ENCODE measurements at places on chromosomes 12 and 14.

GRCh38 chr12:131194166-131194565 is 240.5 kb downstream of the ADGRD1 start:
- DNase-seq = no peak

DNA sequence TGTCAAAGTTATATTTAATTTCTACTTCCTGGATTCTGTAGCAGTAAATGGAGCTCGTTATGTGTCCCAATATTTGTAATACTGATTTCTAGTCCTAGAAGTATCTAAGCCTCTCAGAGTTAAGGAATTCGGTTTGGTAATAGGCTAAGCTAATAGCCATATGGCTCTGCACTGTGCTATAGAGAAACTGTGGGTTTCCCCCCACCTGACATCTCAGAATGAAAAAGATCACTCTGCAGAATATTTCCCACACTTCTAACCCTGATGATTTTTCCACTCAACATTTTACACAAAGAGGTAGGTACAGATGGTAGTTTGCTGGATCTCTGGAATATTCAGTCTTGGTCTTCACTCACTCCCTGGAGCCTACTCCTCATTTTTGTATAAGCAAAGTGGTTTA is 71.2 kb downstream of the BORCS5 start:
- no peak for DNase-seq

DNA sequence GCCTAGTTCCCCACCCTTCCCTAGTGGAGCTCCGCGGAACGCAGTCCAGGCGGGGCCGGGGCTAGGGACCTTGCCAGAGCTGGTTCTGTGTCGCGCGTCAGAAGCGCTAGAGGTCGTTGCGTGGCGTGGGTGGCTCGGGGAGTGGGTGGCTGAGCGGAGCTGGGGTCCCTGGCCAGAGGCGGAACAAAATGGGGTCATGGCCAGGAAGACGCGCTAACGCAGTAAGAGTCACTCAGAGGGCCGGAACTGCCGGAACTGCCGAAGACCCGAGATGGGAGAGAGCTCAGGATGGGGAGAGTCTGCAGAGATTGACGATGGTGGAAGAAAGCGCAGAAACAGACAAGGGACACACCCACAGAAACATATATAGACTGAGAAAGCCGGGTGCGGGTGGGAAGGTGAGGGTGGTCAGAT is 4.8 kb downstream of the DGKA start:
- DNase-seq = no peak

DNA sequence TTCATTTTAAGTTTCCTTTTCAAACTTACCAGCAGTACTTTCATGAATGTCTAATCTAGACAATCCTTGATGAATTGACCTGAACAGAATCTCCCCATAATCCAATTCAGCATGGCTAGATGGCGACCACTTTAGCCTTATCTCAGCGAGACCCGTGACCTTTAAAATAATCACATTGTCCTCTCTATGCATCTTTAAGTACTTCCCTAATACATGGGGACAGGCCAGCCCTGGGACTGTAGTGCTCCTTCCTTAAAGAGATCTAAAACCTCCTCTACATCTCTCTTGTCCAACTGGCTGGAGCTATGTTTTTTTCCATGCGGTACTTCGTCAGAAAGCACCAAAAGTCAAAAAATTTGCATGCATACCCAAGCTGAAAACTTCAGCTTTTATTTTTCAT is 746.0 kb downstream of the VRK1 start:
- no peak for DNase-seq

DNA sequence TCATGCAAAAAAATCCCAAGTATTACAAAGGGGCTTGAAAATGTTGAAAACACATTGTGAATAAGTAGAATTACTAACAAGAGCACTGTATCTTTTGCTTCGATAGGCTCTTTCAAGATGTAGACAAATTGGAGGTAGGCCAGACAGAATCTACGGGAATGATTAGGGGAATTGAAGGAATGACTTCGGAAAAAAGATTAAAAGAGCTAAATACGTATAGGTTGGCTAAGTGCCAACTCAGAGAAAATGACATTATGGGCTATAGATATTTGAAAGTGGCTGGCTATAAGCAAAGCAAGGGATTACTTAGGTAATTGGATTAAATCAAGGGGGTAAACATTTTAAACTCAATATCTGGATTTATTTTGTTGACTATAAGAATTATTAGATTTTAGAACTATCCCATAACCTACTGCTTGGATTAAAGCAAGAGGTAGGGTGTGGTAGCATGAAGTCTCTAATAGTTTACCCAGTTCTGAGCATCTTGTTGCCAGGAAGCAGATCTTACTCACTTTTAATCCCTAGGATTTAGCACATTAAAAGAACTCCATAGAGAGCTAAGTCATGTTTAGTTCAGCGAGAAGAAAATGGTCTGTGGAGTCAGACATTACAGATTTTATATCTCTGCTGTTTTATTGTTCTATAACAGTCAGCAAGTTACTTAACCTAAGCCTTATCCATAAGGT is 489.8 kb downstream of the DIO2 start:
- DNase-seq = no peak

DNA sequence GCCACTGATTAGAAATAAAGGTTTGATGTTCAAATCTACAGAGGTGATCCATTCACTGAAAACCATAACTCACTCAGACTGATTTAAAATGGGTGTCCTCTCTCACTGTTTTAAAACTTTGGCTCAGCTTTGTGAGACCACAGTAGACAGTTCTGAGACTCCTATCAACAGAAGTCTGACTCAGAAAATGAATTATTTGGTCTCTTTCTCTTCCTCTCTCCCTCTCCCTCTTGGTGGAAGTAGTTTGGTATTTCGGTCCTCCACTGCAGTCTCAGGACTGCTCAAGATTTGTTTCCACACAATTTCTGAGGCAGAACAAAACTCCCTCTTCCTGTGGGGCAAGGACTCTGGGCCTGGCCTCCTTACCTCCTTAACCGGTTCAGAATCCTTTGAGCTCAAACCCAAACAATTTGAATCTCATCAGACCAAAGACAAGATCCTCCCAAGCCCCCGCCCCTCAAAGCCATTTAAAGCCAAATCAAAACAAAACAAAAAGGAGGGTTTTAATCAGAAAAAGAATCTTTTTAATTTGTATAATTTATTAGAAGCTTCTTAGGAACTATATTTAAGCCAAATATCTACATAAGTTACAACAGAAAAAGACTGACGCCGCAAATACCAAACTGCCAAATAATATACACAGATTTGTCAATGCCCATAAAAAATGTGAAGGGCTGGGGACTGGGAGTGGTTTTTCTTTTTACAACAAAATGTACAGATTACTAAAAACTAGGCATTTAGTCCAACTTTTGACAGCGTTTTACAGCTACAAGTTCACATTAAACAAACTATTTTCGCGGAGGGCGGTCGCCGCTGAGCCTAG is 3.9 kb downstream of the NKX2-1 start:
- DNase-seq = no peak

GRCh38 chr14:49203676-49204075 is 382.5 kb downstream of the RPS29 start:
- DNase-seq = no peak

DNA sequence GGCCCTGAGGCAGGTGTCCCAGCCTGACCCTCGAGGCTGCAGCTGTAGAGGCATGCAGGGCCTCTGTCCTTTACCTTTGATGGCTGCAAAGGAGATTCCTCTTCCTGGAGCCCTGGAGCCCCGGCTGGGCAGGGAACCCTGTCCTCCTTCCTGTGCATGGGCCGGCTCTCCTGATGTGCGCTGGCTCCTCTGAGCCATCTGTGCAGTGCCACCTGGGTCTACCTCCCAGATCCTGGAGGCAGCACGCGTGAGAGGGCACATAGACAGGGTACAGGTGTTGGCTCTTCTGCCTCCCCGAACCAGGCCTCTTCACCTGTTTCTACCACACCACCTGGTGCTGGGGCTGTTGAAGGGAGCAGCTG is 115.1 kb downstream of the BEGAIN start:
- no peak for DNase-seq

DNA sequence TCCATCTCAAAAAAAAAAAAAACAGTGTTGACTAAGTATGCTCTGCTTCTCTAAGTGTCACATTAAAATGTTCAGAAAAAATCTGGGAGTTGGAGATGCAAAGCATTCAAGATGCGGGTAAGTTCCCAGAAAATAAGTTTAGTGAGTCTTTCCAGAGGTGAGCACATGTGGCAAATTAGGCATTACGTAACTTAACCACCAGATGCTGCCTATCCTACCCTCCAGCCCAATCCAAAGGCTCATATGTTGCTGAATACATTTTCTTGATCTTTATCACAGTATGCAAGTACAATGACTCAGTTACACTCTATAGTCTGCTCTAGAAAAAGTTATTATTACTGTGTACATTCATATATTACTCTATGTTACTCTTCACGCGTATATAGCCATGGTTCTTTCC is 3.6 kb downstream of the SLC2A14 start:
- DNase-seq = no peak

- DNase-seq = no peak
Observed at GRCh38 chr12:52444647-52445595, 7.0 kb downstream of the KRT6B start.

DNA sequence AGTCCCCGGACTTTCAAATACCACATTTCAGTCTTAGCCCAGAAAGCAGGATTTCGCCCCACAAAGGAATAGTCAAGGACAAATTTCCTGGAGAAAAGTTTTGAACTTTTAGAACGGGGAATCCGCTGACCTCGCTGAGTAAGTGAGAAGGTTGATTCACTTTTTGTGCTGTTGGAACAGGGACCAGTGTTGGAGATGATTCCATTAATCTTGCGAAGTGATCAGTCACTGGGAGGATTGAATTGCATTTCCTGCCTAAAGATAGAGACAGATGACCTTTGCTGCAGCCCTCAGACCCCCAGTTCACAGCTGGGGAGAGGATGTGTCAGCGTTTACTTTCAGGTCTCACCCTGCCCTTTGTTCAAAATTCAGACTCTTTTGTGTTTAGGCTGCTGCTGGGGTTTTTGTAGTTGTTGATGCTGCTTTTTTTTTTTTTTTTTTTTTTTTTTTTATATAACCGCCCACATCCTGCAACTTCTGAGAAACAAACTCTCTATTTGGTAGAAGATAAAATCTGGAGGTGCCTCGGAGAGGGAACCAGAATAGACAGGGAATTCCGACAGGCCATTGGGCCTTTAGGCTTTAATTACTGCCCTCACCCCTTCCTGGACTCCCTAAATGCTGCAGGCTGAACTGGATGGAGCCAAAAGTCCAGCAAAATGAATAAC is 9.8 kb upstream of the KDM2B start:
- DNase-seq = no peak

GRCh38 chr14:61585598-61586543 is 109.4 kb upstream of the HIF1A start:
- DNase-seq = no peak

GRCh38 chr12:117646520-117646919 is 285.1 kb upstream of the NOS1 start:
- no peak for DNase-seq

- DNase-seq = no peak
Observed at GRCh38 chr14:92690171-92691011, 58.0 kb downstream of the LGMN start.

- no peak for DNase-seq
Observed at GRCh38 chr12:78818487-78818886, 46.1 kb upstream of the SYT1 start.

- no peak for DNase-seq
Observed at GRCh38 chr12:13503094-13503835, 306.7 kb downstream of the EMP1 start.

DNA sequence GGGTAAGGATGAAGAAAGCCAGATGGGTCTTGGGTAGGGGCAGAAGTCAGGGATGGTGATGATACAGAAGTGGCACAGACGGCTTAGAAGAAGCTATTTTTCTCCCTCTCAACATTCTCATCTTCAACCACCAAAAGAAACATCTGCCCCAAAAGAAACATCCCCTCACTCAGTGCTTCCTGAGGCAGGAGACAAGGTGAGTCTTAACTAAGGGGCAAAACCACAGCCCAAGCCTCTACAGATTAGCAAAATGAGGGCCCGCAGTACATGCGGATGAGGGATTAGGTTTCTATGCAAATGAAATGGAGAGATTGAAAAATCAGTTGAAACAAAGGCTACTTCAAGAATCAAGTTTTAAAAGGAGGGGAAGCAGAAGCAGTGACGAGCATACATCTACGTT is 241.3 kb upstream of the CCDC196 start:
- DNase-seq = no peak

DNA sequence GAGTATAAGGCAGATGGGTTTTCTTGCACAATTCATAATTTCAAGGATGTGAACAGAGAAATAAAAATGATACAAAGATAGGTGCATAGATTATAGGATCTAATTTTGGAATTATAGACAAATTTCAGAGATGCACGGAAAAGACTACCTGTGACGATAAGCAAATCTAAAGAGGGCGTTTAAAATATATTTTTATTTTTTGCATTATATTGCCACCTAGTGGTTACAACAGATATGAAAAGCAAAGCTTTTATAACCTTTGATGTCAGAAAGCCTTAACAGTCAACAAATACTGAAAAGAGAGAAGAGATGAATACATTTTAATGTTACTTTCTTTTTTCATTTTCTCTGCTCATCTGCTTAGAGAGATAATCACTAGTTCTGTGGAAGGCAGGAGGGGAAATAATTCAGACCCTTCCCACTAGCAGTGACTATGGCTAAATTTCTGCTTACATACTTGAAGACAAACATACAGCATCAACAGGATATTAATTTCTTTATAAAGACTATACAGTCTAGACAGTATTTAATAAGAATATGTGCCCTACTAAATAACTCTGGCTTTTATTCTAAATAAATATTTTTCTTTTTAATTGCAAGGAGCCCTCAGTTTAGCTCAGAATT is 46.3 kb downstream of the NTS start:
- peak; percentile 5 for DNase-seq

DNA sequence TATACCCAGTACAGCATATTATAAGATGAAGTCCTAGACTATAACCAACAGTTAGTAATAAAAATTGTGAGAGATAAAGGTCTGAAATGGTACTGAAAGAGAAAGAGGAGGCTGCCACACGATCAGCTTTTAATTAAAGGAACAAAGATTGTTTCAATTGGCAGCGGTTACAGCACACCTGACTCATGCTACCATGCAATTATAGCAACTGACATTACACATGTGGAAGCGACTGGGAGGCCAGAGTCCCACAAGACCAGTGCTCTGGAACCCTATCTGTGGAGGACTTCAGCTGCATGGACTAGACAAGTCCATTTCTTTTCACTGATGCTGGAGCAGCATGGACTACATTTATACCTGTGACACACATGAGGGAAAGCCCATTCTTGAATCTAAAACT is 55.2 kb downstream of the SEL1L start:
- no peak for DNase-seq

DNA sequence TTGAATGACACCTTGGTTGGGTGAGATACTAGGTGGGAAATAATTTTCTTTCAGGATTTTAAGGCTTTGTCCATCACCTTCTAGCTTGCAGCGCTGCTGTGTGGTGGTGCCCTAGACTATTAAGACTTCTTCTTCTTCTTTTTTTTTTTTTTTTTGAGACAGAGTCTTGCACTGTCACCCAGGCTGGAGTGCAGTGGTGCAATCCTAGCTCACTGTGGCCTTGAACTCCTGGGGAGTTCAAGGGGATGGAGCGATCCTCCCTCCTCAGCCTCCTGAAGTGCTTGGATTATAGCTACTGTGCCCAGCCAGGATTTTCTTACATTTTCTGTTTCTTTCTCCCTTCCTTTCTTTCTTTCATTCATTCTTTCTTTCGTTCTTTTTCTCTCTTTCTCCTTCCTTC is 10.3 kb upstream of the MTA1 start:
- DNase-seq = no peak
